ENCODE measurements at places on chromosomes 3 and 15. TPM values are rescaled to one million over a fixed set of nuclear protein-coding genes. Genes with fewer than 3 reads are reported as not detected.
A peak's percentile ranks its signal among the peaks of the same experiment; 100 is the strongest.

DNA sequence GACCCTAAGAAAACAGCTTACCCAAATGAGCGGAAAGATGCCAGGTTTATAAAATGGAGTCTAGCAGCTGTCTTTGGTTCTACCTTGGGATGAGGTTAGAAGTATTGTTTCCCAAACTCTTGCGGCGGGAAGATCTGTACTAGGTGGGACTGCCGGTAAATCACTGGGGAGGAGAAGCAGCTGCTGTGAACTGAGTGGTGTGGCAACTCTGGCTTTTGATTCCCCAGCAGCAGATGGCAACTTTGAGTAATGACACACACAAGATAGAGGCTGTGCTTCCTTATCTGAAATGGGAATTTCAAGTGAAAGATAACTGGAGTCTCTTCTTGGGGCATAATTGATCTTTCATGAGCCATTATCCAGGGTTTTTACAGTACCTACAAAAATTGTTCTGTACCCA, 184.9 kb downstream of the ATG7 start:
- DNase-seq: no peak

GRCh38 chr3:183427196-183427875, 1.1 kb downstream of the MCF2L2 start:
- DNase-seq: no peak

- DNase-seq: peak; percentile 89
Observed at GRCh38 chr3:157160658-157161424, 894 bp upstream of the CCNL1 start.

GRCh38 chr3:188701485-188701969, 470.2 kb upstream of the TPRG1 start:
- no peak for DNase-seq

DNA sequence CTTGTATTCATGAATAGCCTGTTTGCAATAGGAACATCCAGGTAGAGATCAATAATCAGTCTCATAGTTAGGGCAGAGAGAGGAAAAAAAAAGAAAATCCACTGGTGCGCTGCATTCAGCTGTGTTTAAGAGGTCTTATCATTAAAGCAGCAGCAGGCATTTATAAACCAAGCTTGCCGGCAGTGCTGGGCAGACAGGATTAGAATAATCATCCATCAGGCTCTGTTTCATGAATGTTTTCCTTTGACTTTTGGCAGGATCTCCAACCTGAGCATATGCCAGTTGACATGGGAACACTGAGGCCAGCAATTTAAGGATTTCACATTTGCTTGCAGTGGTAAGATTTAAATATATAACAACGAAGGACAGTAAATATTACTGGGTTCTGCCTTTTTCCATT, 305.2 kb upstream of the SEMA6D start:
- DNase-seq: no peak

- peak; percentile 87 for DNase-seq
Observed at GRCh38 chr15:97903971-97904572, 56.4 kb upstream of the ARRDC4 start.

DNA sequence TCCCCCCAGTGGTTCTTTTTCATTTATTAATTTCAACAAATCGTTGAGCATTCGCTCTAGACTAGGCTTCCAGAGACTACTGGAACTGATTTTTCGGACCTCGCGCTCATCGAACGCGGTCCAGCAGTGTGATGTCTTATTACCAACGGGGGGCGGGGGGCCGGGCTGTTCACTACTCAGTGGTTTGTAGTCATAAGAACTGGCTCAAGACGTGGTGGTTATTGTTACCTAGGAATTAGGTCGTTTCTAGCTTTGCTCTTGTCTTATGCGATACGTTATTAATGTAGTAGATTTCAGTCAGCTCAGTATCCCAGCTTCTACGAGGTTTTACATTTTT, 858 bp downstream of the RBM5 start:
- no peak for DNase-seq

- peak; percentile 96 for DNase-seq
Observed at GRCh38 chr3:194344012-194344411, 7.1 kb downstream of the CPN2 start.

DNA sequence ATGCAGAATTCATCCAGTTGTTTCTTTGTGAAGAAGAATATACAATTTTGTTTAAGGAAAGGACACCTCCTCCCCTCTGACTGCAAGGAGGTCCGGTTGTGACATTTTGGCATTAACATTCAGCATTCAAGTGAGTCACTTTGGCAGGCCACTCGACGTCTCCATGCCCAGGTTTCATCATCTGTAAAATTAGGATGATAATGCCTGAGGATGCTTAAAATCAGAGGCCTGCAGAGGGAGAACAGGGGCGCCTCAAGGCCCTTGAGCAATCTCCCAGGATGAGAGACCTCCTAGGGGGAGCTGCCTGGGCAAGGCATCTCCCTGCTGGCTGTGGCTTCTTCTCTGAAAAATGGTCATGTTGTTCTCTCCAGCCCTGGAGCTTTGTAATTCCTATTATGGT, 236.0 kb downstream of the CACNA2D3 start:
- DNase-seq: no peak

- no peak for DNase-seq
Observed at GRCh38 chr3:186985661-186986364, 55.5 kb downstream of the ST6GAL1 start.

DNA sequence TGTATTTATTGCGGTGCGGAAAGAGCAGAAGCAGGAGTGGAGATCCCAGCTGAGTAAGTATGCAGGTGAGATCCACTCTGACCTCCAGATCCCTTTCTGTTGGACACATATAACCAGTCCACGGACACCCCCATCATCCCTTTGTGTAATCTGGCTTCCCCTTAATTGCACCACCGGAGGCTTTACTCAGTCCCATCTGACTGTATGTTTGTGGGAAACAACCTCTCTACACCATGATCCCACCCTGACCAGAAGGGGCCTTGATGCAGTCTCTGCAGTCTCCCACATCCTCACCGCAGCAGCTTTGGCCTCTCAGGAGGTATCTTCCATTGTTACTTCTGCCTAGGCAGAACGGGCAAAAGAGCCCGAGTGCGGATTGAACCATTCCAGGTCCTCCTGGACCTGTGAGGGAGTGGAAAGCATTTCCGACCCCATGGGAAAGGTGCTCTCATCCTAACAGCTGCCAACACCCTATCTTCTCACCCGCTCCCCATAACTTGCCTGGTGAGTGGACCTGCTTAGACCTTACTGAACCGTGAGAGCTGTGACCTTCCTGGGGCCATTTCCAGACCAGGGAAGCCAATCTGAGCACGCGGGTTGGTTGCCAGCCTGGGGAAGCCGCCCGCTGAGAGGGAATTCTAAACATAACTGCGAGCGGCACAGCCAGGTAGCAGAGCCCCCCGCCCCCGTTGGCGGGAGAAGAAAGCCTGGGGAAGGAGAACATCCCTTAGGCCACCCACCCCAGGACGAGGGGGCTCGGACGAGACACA, 1.1 kb downstream of the SLCO2A1 start:
- no peak for DNase-seq

GRCh38 chr3:33439546-33440327, 468 bp downstream of the UBP1 start:
- DNase-seq: peak; percentile 90

- no peak for DNase-seq
Observed at GRCh38 chr15:70669966-70670658, 93.2 kb downstream of the UACA start.

DNA sequence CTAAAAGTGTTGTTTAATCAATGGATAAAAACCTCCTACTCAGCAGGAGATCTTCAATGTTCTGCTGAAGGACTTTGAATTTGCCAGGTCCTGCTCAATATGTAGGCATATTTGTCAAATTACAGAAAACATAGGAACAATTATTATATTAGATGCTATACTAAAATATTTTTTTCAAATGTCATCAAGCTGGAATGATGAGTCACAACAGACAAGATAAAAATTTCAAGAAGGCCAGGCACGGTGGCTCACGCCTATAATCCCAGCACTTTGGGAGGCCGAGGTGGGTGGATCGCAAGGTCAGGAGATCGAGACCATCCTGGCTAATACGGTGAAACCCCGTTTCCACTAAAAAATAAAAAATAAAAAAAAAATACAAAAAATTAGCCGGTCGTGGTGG, 68.0 kb downstream of the AQP9 start:
- no peak for DNase-seq

The SLC12A1 gene
- not detected for total RNA-seq

The NMNAT3 gene
- total RNA-seq: 0.59 TPM

The ACTC1 gene
- total RNA-seq: not detected

The TRH gene
- total RNA-seq: under 0.01 TPM

The TMEM62 gene
- 25.6 TPM for total RNA-seq

The LRTM1 gene
- not detected for total RNA-seq

The CAMK2N2 gene
- total RNA-seq: not detected

The PTX3 gene
- total RNA-seq: 537 TPM

The MINAR1 gene
- 2.5 TPM for total RNA-seq

The INKA1 gene
- 6.5 TPM for total RNA-seq

The ATP10A gene
- 32.9 TPM for total RNA-seq

The ABI3BP gene
- 183 TPM for total RNA-seq
